SK-N-SH (cell line): ENCODE measurements at places on chromosomes 6 and 20.

GRCh38 chr6:16403831-16404230 is 165.4 kb downstream of the GMPR start:
- DNase-seq, result no peak

GRCh38 chr6:132490478-132491204 is 22.3 kb downstream of the STX7 start:
- DNase-seq, result no peak

- DNase-seq, result no peak
These were observed 53.4 kb upstream of the RALGAPA2 start for GRCh38 chr20:20765696-20766365.

- no peak for DNase-seq
These were observed 53.0 kb downstream of the NCOA6 start for GRCh38 chr20:34772437-34772836.

DNA sequence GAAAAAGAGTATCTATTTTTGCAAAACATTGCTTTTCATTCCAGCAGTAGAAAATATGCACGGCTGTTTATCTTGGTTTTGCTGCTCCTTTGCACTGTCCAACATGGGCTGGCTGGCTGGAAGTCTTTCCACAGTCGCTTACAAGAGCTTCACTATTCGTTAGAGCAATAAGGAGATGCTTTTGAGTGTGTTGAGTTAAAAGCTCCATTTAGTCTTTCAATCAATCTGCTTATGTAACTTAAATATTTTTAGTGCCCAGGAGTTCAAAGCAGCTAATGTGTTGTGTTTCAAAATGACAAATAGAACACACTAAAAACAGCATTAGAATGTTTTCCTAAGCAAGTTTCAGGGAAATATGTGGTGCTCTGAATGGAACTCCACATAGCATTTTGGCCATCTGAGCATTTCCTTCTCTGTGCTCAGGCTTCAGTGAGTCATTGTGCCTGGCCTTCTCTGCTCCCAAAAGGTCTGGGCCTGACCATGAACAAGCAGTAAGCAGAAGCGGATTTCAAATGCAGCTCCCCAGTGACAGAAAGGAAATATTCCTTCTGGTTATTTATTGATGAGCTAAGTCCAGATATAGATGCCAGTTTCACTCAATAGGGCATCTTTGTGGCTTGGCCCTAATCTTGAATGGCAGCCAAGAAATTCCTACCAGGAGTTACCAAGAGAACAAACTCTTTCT is 580.3 kb downstream of the TENT5A start:
- no peak for DNase-seq

GRCh38 chr6:155706341-155706740 is 250.7 kb upstream of the NOX3 start:
- no peak for DNase-seq

DNA sequence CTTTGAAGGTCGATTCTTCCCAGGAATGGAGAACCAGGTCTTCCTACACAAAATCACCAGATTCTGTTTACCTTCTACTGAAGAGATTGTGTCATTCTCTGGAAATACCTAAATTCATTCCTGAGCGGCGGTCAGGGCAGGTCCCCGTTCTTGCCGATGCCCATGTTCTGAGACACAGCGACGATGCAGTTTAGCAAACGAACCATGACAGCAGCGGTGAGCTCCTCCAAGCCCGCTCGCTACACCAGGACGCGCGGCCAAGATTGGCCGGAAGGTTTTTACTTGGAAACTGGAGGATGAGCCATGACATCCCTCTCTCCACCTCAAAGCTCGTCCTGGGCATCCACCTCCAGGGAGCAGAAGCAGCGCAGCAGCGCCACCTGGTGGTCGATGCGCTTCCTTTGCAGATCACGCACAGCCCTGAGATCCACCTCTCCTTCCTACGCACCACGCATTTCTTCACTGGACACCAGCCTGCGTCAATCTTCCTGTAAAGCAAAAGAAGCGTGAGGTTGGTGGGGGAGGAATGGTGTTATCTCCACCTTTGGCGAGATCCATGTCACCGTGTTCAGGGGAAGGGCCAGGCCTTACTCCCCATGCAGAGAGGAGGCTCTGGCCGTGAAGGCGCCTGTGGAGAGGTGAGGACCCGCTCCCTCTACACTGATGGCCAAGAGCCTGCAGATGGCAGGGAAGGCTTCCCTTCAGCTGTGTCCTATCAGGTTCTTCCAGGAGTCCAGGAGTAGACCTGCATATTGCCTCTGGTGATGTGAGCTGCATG is 9.9 kb upstream of the HLA-B start:
- peak; percentile 84 for DNase-seq
